ENCODE measurements at places on chromosomes 1 and 21.
A peak's percentile ranks its signal among the peaks of the same experiment; 100 is the strongest.

- DNase-seq = no peak
These were observed 4.7 kb downstream of the FOXO6 start for GRCh38 chr1:41365772-41366454.

DNA sequence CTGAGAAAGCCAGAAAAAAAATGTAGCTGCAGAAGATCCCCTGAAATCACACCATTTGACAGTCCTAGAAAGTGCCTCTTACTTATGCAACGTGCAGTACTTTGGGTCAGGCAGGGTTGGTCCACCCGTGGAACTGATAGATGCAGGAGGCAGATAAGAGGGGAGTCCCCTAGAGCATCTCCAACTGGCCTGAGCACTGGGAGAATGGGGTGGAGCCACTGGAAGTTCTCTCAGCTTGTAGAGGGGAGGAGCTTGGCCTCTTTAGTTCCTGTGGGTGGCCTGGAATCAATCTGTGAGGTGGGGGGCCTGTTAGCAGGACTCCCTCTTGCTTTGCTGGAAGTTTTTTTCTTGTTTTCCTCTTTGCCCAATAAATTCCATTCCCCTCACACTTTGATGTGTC lies 335.7 kb upstream of the NCAM2 start:
- DNase-seq = no peak

- no peak for DNase-seq
These were observed 5.1 kb downstream of the PRXL2B start for GRCh38 chr1:2591581-2592261.

- peak; percentile 85 for DNase-seq
These were observed 40.2 kb downstream of the TBX19 start for GRCh38 chr1:168320800-168321450.

DNA sequence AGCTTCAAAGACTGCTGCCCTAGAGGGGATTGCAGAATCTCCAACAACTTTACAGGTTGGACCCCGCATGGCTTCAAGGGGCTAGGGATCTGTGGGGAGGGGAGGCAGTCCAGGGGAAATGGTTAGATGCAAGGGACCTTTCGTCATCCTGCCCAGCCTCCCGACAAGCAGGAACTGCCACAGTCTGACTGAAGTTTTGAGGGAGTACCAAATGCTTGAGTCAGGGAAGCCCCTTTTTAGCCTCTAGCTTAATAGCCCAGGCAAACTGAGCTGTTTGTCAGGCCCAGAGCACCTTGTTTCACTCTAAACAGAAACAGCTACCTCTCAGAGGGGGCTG lies 1.1 kb downstream of the TOR3A start:
- DNase-seq = peak; percentile 26

DNA sequence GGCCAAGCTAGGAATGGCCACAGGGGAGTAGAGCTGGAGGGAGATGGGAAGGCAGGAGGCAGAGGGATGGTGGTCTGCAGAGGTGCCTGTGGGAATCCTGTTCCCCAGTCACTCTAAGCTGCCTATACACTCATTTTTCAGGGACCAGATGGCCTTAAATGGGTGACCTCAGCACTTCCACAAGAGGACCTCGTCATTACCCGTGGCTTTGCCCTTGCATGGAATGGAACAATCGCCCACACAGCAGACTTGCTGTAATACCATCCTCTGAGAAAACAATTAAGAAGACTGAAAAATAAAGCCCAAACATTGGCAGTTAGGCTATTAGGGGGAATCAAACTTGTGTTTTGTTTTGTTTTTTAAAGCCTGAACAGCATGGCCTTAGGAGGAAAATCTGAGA lies 12.9 kb upstream of the TNN start:
- no peak for DNase-seq

DNA sequence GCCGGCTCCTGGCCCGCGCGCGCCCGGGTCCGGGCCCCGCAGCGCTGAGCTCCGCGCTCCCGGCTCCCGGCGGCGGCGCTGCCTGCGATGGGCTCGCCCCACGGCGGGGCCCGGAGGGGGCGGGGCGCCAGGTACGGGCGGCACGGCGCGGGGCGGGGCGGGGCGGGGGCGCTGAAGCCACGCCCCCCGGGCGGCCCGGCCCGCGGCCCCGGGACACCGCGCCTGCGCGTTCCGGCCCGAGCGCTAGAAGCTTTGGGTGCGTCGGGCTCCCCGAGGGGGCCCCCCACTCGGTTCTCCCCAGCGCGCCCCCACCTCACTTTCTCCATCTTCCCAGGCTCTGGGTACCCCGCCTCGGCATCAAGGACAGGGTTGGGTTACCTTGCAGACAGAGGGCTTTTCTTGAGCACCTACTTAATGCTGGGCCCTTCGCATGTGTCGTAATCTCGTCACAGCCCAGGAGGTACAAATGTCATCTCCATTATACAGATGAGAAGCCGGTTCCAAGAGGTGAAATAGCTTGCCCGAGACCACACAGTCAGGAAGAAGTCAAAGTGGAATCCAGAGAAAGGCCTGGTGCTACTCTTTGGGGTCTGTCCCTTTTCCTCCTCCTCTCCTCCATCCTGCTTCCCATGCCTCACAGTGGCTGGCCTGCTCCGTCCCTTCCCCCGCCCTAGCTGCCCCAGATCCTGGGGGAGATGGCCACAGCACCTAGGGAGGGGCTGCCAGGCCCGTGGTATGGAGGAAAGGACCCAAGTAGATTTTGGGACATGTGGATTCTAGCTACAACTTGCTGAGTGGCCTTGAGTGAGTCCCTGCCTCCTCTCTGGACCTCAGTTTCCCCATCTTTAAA lies 46.5 kb downstream of the RAP1GAP start:
- DNase-seq = no peak

- DNase-seq = no peak
These were observed 25.9 kb upstream of the CLCA4 start for GRCh38 chr1:86520789-86521521.

All from fibroblast of villous mesenchyme (primary cell).